ENCODE measurements at places on chromosomes 13 and 19.

DNA sequence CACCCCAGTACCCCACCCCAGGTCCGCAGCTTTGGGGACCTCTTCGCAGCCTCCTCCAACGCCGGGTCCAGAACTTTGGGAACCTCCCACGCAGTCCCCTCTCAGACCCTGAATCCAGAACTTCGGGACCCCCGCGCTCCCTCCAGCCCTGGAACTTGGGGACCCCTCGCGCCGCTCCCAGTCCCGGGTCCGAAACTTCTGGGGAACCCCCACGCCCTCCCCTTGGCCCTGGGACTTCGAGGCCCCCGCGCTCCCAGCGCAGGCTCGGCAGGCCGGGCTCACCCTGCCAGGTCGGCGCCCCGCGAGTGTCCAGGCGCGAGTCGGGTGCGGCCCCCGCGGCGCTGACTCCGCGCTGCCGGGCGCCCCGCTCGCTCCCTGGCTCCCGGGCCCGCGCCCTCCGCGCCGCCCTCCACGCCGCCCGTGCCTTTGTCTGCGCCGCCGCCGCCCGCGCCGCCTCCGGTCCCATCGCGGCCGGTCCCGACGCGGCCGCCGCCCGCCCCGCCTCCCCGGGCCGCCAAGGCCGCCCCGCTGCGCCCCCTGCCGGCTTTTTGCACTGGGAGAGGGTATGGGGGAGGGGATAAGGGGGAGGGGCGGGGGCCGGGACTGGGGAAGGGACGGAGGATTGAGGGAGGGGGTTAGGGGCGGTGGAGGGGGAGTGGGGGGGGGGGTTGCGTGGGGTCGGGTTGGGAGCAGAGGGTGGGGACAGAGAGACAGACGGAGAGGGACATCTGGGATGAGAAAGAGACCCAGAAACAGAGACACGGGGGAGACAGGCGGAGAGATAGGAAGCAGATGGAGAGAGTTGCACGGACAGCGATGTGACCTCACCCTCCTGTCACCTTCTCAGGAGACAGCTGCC, at the start of gene HOMER3:
TSS of gene HOMER3 (minus strand) at position 449 of the 859 bp plus-strand sequence. CDS start 2,235 bp downstream, outside the sequence.
- no peak for DNase-seq

GRCh38 chr13:102642029-102642428, 45.2 kb downstream of the TPP2 start:
- no peak for DNase-seq

GRCh38 chr13:18943721-18944391, 237.8 kb downstream of the TUBA3C start:
- DNase-seq, result no peak

- DNase-seq, result no peak
These were observed 577.8 kb upstream of the SLITRK5 start for GRCh38 chr13:87093399-87093798.

DNA sequence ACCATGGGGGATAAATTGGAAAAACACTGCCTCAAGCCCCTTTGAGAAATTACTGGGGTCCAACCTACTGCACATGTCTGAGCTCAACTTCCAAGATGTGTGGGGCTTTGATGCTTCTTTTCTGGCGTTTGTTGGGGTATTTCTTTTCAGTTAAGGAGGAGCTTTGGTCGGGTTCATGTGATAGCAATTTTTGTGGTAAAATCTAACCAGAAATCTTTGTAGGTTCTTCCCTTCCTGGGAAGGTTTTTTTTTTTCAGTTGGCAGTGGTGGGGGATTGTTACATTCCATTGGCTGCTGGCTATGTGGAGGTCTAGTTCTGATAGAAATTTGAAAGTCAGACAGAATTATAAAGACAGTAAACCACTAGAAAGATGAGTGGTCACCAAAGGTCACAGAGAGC, 327.8 kb downstream of the ATP8A2 start:
- no peak for DNase-seq

GRCh38 chr19:13334801-13335481, 171.3 kb downstream of the CACNA1A start:
- no peak for DNase-seq

- DNase-seq, result no peak
These were observed 190.8 kb downstream of the TEX29 start for GRCh38 chr13:111511219-111511732.

- DNase-seq, result no peak
These were observed 27.5 kb downstream of the ZNF266 start for GRCh38 chr19:9407827-9408226.

GRCh38 chr13:93262729-93263345, 36.2 kb downstream of the GPC6 start:
- DNase-seq, result no peak

DNA sequence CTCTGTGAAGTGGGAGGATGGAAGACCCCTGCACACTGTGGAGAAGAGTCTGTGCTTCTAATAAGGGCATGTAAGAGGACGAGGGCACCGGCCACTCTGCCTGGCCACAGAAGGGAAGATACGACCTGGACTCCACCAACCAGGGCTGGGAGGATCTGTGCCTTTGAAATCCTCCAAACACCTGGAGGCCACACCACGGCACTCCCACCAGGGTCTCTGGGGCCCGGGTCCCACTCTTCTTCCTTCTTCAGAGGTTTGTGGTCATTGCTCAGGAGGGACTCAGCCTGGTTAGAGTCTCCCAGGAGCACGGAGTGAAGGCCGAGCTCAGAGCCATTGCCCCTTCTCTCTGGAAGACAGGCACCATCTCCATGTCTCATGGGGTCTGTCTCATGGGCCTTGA, 42.0 kb downstream of the RAB20 start:
- no peak for DNase-seq

DNA sequence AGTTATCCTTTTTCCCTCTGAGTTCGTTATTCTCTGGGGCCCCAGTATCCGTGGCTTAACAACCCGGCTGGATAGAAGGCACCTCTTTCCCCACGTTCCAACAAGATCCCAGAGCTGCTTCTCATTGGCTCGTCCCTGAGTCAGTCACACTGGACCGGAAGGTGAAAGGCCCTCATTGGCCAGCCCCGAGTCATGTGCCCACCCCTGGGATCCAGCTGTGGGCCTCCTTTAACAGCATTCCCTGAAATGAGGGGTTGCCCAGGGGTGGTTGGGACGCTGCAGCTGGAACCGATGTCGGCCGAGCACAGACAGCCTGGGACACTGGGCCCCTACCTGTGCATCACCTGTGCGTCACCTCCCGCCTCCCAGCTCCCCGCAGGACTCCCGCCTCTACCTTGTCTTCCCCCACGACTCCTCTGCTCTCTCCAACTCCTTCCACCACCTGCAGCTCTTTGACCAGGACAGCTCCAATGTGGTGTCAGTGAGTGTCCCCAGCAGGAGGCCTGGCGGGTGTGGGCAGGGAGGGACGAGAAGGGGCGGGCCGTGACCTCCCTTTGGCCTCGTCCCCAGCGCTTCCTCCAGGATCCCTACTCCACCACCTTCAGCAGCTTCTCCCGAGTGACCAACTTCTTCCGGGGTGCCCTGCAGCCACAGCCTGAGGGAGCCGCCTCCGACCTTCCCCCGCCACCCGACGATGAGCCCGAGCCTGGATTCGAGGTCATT, 4.3 kb downstream of the TBC1D17 start:
- DNase-seq, result no peak

- no peak for DNase-seq
These were observed 50.8 kb downstream of the FOXO1 start for GRCh38 chr13:40615619-40616018.

GRCh38 chr19:7013678-7014077, 7.6 kb downstream of the MBD3L2B start:
- no peak for DNase-seq

- DNase-seq, result no peak
These were observed 142.2 kb downstream of the IRS2 start for GRCh38 chr13:109644069-109644750.

- DNase-seq, result no peak
These were observed 4.2 kb upstream of the TNFSF11 start for GRCh38 chr13:42569576-42570344.

DNA sequence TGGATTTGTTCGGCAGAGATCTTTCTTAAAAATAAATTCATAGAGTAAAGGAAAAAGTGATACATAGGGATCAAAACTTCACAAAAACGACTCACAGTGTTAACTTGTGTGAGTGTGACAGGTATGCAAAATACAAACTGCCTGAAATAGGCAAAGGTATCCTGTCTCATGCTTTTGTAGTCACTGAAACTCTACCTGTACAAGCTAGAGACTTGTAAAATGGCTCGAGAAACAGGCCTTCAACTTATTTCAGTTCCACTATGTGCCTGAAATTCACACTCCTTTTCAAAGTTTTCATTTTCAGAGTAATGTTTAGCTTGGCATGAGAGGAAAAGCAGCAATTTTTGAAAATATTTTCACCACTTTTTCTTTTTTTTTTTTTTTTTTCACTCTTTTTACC, 290.4 kb downstream of the DIAPH3 start:
- no peak for DNase-seq

GRCh38 chr13:114009590-114010400, 35.9 kb upstream of the C13orf46 start:
- DNase-seq, result no peak

GRCh38 chr13:99093997-99094396, 106.7 kb upstream of the UBAC2 start:
- no peak for DNase-seq

GRCh38 chr19:42872608-42873007, 6.9 kb downstream of the PSG1 start:
- DNase-seq, result no peak

- no peak for DNase-seq
These were observed 58.0 kb downstream of the USPL1 start for GRCh38 chr13:30675717-30676116.

DNA sequence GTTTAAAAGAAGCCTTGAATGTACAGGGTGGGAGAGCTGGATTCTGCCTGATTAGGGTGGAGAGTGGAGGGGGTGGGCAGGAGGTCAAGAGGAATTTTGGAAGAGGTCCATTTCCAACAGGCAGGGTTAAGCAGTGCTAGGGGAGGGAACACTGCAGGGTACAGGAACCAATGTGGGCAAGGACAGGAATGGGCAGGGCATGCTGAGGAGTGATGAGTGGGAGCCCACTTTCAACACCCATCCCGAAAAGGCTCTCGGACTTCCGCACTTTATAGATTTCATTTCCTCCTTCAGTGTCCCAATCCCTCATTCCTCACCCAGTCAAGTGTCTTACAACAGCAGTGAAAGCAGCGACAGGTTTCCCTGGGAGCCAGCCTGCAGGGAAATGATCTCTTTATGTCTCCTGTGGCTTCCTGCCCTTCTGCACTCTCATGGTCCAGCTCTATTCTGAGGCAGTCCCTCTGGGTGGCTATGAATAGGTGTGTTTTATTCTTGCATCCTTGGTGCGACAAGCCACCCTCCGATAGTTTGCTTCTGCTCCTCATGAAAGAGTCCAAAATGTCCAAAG, 50.5 kb upstream of the ZNF507 start:
- no peak for DNase-seq

DNA sequence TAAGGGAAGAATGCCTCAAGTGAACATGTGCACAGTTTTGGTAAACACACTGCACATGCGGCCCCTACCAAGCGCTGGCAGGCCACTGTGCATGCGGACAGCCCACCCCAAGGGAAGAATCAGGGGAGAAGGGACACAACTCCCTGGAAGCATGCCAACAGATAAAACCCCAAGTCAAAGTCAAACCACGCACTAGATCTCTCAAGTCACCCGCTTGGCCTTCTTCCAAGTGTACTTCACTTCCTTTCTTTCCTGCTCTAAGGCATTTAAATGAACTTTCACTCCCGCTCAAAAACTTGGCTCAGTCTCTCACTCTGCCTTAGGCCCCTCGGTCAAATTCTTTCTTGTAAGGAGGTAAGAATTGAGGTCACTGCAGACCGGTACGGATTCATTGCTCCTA, 4.6 kb upstream of the RFXAP start:
- DNase-seq, result no peak

- no peak for DNase-seq
These were observed 4.2 kb downstream of the SPINT2 start for GRCh38 chr19:38268539-38268938.

DNA sequence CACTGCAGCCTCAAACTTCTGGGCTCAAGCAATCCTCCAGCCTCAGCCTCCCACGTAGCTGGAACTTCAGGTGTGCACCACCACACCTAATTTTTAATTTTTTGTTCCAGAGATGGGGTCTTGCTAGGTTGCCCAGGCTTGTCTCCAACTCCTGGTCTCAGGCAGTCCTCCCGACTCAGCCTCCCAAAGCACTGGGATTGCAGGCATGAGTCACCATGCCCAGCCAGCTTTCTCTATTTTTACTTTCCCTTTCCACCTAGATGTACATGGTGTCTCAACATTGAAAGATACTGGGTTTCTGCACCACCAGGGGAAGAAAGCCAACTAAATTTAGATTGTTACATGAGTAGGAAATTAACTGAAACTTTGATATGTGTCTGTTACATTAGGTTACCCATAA, 13.8 kb upstream of the ZNF846 start:
- no peak for DNase-seq

DNA sequence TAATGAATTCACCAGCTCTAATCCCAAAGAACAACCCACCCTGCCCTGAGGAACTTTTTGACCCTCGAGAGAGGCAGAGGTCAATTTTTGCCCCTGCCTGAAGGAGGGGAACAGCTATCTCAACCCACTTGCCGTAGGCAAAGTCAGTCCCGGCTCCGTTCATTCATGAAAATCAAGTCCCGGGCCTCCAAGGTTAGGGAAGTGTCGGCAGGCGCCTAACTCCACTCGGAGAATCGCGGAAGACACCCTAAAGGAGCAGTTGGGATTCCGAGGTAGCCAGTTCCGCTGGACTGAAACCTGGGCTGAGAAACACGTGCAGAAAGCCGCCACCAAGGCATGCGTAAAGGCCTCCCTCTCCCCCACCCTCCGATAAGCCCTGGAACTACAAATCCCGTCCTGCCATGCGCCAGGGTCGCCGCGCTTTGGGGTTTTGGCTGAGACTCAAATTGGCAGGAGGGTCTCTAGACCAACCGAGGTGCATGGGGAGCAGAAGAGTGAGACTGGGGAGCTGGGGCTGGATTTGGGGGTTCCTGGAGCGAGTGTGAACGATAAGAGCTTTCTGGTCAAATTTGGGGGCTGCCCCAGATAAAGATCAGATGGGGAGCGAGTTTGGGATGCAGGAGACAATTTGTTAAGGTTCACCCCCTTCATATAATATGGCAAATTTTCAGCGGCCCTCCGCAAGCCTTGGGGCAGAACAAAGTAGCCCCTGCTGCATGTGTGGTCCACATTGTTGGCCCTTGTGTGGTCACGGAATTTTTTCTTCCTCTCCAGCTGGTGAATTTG, at the start of gene TNPO2:
TSS of gene TNPO2 (minus strand) at position 292 of the 786 bp plus-strand sequence. CDS start 2,955 bp downstream, outside the sequence.
- DNase-seq, result peak; percentile 63

DNA sequence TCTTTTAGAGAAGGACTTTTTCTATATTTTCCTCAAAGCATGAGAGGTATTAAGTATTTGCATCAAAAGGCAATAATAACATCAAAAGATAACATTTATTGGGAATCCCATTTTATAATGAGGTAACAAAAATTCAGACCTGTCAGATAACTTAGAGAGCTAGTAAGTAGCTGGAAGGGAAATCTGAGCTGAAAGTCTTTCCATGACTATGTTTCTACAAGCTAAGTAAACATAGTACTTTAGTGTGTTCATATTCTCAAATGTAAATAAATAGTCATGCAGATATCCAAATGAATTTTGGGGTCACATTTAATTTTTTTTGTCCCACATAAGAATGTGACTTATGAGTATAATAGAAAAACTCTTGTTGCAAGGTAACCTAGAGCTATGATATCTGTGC, 87.3 kb upstream of the FBXL3 start:
- DNase-seq, result no peak

GRCh38 chr13:36344886-36345437, 1.2 kb downstream of the SPART start:
- DNase-seq, result no peak

- DNase-seq, result no peak
These were observed 213.2 kb downstream of the ATP8A2 start for GRCh38 chr13:25585000-25585399.
